ENCODE measurements at places on chromosomes 11 and 22.
A peak's percentile ranks its signal among the peaks of the same experiment; 100 is the strongest.

DNA sequence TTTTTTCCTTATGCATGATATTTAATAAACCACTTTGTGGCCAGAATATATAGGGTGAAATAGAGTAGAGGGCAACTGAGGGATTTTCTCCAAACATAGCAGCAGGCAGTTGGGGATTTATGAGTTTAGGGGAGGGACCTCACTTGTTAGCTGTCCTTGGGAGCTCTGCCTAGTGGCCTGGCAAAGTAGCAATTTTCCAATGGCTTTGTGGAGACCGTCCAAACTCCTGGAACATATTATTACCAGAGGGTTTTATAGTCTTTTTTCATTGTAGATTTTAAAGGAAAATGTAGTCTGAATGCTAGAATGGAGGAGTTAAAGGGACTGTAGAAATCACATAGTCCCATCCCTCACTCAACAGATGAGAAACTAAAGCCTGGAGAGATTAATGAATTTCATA is 32.3 kb downstream of the AMOTL1 start:
- DNase-seq: no peak

DNA sequence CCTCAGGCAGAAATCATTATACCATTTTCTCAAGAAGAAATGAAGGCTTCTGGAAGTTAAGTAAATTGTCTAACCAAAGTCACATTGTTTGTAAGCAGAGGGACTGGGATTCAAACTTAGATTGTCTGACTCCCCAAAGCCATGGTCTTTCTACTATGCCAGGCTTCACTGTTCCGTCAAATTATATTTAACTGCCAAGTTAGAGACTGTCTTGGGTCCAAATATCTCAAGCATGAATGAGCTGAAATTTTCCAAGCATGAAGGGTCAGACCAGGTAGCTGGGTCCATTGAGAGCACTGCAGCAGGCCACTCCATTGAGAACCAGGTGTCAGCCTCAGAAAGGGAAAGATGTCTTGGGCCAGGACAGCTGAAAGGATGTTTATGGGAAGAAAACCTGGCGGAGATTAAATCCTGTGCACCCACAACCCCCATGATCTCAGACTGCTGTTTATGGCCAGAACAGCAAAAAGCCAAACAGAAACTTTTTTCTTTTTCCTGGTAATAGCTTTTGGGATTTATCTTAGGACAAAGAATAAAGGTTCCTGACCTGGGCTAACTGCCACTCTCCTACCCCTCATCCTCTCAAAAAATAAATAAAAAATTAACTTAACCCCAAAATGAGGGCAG is 612.3 kb downstream of the INSC start:
- DNase-seq: no peak

DNA sequence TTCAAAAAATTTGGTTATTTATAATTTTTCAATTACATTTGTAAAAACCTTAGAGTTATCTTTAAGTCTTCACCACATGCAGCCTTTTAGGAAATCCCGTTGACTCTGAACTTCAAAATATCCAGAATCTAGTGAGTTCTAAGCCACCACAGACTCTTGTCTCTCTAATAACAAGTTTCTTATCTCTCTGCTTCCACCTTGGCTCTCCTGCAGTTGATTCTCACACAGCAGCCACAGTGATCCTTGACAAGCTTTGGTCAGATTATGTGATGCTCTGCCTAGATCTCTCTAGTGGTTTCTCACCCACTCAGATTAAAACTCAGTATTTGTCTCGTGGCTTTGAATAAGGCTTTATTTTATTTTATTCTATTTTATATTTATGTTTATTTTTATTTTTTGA is 8.6 kb downstream of the HSD17B12 start:
- no peak for DNase-seq

DNA sequence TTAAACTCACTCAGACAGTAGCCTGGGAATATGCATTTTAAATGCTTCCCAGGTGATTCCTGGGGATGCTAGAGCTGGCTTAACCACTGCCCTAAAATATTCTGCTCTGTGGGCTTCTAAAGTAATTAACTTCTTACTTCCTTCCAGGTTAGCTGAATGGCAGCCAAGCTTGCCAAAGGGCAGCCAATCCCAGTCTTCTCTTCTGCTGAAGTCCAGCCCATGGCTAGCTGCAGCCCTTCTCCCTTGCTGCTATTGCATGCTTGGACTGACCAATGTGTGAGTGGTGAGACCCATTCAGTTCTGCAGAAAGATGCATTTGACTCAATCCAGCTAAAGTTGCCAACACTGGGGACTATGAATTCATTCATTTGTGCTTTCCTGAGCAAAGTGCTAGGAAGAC is 411.9 kb downstream of the SOX6 start:
- no peak for DNase-seq

GRCh38 chr22:16917144-16918003 is 90.6 kb downstream of the GAB4 start:
- DNase-seq: peak; percentile 54

- DNase-seq: no peak
Observed at GRCh38 chr11:35389112-35389511, 30.2 kb downstream of the SLC1A2 start.

GRCh38 chr11:35934981-35935380 is 8.9 kb upstream of the LDLRAD3 start:
- no peak for DNase-seq

- peak; percentile 42 for DNase-seq
Observed at GRCh38 chr11:123560006-123560405, 94.4 kb downstream of the SCN3B start.

GRCh38 chr11:121086866-121087265 is 14.2 kb upstream of the TECTA start:
- DNase-seq: no peak

DNA sequence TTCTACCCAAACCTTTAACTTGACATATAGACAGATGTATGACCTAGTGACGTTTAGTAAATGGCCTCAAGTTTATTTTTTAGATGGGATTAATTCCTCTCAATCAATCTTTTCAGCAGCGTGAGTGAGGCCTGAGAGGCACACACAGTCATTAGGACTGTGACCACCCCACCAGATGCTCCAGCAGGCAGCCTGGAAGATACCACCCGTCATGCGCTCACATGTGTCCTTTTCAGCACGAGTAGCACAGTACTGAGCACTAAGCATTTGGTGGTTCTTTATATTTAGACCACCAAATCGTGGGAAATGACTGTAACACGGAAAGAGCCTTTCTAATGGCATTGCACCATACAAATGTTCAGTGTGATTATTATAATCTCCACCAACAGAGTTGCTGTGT is 354.6 kb upstream of the DDI1 start:
- DNase-seq: no peak

DNA sequence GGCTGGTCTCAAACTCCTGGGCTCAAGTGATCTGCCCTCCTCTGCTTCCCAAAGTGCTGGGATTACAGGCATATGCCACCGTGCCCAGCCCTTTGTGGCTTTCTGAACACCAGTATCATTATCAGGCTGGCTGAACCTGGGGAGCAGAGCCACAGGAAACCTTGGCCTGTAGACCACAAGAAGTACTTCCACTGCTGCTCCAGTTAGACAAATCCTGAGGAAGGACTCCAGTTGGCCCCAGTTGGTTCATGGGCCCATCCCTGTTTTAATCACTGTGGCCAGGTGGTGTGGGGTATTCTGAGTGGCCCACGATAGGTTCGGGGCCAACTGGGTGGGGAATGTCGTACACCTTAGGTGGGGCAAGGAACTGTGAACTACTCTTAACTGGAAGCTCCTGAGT is 5.5 kb upstream of the DUSP18 start:
- no peak for DNase-seq

DNA sequence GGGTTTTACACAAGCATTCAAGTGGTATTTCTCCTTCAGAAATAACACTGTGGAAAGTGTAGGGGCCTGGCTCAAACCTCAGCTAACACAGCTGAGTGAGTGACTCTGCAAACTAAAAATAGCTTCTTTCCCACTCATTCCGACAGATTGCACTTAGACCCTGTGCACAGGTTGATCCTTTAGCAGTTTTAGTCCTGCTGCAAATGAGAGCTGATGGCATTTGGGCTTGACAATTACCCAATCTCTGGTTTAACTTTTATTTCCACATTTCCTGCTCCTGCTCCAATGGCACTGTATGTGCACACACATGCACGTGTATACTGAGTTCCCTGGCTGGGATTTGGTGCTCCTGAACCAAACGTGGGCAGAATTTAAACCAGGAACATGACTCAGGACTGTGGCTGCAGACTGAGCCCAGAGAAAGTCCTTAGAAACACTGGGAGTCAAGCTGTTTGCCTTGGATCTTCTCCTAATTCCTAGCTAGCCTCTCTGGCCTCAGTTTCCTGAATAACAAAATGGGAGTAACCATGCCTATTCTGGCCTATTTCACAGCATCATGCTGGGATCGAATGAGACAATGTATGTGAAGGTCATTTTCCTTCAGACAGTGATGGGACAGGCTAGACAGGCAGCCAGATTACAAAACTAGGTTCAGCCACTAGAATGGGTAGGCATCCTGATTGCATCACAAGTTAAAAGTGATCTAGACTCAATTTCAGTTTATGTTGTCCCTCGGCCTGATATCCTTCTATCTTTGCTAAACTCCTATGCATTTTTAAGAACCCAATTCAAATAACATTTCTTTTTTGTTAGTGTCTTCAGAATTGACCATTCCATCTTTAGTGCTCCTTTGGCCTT is 58.2 kb downstream of the SERGEF start:
- no peak for DNase-seq

- DNase-seq: no peak
Observed at GRCh38 chr22:32564170-32565001, 89.8 kb downstream of the FBXO7 start.

DNA sequence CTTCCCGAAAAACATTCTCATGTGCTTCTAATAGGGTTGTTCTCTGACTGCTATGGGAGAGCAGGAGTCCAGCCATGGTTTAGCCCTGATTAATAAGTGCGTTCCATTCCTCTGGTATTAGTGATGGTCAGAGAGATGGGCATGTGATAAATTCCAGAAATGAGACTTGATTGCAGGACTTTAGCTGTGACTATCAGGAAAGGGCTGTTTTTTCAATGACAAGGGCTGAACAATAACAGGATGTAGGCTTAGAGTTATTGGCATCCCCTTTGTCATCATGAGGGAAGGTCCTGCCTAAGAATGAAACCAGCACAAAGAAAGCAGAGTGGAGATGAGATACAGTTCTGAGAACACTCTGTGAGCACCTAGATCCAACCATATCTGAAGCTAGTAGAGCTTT is 494.6 kb downstream of the MIAT start:
- no peak for DNase-seq

DNA sequence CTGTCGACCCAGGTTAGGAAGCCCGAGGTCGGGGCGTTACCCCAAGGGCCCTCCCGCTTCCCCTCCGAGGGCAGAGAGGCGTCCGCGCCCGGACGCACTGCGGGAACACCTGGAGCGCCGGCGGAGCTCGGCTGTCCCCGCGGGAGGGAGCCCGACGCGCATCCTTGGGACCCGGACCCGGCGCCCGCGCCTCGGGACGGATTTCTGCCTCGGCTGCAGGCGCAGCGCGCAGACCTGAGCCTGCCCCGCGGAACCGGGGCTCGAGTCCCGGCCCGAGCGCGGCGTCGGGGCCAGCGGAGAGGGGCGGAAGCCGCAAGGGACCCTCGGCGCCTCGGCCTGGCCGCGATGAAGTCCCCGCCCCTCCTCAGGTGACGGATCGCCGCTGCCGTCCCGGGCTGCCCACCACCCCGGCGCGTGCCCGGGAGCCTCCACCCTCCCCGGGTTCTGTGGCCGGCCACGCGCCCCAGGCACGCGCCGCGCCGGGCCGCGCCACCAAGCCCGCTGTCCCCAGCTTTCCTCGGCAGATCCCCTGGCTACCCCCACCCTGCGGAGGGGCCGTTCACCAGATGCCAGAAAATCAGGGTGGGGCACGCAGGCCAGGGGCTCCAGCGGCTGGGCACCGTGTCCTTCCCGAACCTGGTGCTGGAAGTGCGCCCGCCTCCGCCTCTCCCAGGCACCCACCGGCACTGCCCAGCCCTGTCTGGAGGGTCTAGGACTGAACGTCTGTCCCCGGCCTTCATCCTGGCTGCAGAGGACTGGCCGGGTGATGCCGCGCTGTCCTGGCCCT is 410 bp downstream of the GLB1L3 start:
- no peak for DNase-seq

DNA sequence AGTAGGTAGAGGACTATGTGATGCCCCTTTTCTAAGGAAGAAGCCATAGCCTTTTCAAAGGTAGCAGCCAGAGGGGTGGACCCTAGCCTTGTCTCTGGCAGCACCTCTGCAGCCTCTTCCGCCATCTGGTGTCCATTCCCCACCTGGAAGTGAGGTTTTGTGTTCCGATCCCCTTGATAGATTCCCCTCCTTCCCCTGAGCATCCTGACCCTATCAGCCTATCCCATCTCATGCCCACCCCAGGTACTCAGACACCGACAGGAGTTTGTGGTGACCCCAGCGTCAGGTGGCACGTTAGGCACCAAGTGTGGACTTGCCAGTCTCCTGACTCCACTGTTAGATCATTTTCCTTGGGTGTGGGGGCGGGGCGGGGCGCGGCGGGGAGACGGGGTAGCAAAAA is 398 bp upstream of the FAM89B start:
- DNase-seq: peak; percentile 46

DNA sequence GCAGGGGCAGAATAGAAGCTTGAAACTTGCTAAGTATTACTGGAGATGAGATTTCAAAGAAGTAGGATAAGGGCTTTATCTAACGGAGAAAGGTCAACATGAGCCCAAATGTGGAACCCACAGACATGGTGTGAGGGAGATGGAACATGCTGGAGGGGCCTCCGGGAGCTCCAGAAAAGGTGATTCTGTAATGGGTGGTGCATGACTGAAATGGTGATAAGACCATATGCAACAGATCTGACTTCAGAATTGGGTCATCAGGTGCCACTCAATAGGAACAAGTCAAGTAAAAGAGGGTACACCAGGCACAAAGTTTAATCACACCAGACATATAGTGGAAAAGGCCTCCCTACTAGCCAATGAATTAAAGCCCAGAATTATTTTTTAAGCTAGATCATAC is 7.9 kb upstream of the CEP295 start:
- DNase-seq: no peak

DNA sequence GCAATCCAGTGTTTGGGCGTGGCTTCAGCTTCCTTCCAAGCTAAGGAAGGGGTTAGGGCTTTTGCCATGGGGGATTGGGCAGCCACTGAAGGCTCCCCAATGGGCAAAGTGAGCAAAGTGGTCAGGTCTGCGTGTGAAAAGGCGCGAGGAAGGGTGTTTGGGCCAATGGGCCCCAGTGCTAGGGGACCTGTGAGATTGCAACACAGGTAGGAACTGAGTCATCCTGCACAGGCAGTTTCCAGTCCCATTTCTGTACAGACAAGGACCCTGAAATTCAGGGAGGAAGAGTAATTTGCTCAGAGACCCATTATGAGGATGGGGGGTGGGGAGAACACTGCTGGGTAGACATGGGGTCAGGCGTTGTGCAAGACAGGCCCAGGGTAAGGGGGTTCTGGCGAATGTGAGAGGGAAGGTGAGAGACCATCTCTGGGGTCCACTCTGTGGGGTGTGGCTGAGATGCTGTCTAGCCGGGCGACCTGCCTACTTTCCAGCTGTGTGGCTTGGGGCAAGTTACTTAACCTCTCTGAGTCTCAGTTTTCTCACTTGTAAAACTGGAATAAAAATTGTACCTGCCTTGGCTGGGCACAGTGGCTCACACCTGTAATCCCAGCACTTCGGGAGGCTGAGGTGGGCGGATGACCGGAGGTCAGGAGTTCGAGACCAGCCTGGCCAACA is 7.3 kb downstream of the CCDC88B start:
- DNase-seq: no peak

- no peak for DNase-seq
Observed at GRCh38 chr11:80616070-80616800, 1175.4 kb upstream of the TENM4 start.

- DNase-seq: no peak
Observed at GRCh38 chr11:60158636-60159035, 24.2 kb downstream of the MS4A6A start.
